Lung (tissue), 17 donors: ENCODE measurements at places on chromosomes 16 and 17. TPM values are rescaled to one million over a fixed set of nuclear protein-coding genes. Genes with fewer than 3 reads are reported as not detected.

- no peak for DNase-seq
These were observed 41.1 kb downstream of the TMEM132E start for GRCh38 chr17:34620458-34620857.

GRCh38 chr17:73956595-73957465 lies 246.6 kb upstream of the RPL38 start:
- DNase-seq, result peak; percentile 73

DNA sequence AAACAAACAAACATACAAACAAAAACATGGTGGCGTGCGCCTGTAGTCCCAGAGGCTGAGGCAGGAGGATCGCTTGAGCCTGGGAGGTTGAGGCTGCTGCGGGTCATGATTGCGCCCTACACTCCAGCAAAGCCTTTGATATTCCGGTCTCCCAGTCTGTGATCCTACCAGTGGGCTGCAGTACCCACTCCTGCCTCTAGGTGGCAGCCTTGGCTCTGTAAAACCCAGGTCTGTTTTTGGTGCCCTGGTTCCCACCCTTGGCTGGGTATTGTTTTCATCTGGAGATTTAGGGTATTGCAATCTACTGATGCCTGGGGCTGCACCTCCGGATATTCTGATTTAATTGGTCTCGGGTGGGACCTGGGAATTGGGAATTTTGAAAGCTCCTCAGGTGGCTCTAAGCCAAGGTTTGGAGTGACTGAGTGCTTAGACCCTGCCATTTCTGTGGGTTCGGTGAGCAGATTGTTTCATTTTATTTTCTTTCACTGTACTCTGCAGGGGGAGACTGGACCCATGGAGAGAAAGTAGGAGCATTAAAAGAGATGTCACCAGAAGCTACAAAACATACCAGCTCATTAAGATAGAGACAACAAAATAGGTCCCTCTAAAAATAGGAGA lies 40.5 kb downstream of the MYH3 start:
- DNase-seq, result peak; percentile 65

- DNase-seq, result peak; percentile 47
These were observed 54.5 kb upstream of the HLF start for GRCh38 chr17:55210292-55210691.

The PRSS53 gene
- total RNA-seq, result 1.4 TPM

The CACNG1 gene
- not detected for total RNA-seq

DNA sequence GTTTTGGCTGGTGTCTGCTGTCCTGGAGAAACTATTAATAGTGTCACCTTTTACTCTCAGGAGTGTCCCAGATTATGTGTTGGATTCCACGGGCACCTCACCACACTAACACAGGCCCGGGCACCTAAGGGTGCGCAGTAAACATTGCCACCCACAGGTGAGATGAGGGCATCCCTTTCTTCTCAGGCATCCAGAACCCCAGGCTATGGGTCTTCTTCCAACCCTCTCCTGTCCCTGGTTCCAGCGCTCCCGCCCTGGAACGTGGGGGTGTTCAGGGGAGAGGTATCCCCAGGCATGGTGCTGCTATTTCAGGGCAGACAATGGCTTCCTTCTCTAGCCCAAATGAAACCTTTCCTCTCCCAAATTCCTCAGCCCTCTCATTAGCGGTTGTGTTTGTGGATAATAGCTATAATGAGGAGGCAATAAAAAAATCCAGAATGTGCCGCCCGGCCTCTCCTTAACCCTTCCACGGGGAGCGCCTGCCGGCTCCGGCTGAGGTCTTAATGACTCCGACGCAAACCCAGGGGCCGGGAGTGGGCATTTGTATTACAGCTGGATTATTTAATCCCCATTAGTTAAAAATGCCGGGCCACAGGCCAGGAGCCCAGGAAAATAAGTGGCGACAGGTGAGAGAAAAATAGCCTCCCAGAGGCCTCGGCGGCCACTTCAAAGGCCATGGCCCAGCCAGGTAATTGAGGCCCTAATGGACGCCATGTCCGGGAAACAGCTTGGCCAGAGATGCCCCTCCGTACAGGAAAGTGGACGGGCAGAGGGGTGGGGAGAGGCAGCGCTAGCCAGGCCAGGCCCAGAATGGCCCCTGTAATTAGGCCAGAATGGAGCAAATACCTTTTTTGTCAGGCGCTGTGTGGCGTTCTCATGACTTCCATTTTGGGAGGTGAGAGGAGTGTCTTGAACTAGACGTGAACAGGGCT lies 102.8 kb downstream of the IRX5 start:
- no peak for DNase-seq

The CD300E gene
- 17.3 TPM for total RNA-seq

GRCh38 chr16:67241008-67241900 lies 6.0 kb downstream of the FHOD1 start:
- peak; percentile 52 for DNase-seq

DNA sequence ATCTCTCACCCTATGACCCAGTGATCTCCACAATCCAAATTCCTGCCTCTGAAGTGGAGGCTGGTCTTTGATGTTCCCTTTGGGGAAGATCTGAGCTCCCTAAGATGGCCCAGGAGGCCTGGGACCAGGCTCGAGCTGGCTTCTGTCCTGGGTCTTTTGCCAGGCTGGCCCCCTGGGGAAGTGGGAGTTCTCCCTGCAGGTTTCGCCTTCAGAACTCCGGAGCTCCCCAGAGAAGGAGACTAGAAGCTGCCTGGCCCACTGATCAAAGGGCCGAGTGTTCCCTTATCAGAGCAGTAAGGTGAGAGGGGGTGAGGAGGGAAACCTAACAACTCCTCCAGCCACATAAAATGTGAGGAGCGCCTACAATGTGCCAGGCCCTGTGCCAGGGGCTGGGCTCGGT lies 147.1 kb downstream of the IRF8 start:
- DNase-seq, result no peak

GRCh38 chr16:11057711-11058345 lies 113.5 kb downstream of the CLEC16A start:
- DNase-seq, result no peak

The PYY gene
- total RNA-seq, result 0.25 TPM

DNA sequence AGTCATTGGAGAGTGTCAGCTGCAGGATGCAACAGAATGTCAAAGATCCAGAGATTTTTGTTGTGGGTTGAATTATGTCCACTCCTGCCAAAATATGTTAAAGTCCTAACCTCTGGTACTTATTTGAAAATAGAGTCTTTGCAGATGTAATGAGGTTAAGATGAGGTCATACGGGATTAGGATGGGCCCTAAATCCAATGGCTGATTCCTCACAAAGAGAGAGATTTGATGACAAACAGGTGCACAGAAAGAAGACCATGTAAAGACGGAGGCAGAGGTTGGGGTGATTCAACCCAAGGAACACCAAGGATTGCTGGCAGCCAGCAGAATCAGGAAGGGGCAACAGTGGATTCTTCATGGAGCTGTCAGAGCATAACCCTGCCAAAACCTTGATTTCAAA lies 34.5 kb upstream of the USP22 start:
- no peak for DNase-seq

The ADCY9 gene
- 22.3 TPM for total RNA-seq
